ENCODE measurements at places on chromosomes 12 and 14.

DNA sequence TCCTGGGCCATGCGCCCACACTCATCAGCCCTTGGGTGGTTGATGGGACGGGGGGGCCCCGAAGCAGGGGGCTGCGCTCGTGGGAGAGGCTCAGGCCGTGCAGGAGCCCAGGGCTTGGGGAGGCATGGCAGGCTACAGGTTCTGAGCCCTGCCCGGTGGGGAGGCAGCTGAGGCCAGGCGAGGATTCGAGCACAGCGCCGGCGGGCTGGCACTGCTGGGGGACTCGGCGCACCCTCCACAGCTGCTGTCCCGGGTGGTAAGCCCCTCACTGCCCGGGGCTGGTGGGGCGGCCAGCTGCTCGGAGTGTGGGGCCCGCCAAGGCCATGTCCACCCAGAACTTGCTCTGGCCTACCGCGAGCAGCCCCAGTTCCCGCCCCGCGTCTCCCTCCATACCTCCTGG is 295.8 kb upstream of the SEL1L start:
- no peak for DNase-seq

- DNase-seq: no peak
Observed at GRCh38 chr14:98130691-98131090, 1141.3 kb downstream of the BCL11B start.

- no peak for DNase-seq
Observed at GRCh38 chr12:26726956-26727355, 106.0 kb downstream of the ITPR2 start.

GRCh38 chr14:28373721-28374120 is 392.9 kb upstream of the FOXG1 start:
- DNase-seq: no peak

GRCh38 chr12:53179687-53180219 is 769 bp upstream of the ZNF740 start:
- DNase-seq: peak; percentile 30

DNA sequence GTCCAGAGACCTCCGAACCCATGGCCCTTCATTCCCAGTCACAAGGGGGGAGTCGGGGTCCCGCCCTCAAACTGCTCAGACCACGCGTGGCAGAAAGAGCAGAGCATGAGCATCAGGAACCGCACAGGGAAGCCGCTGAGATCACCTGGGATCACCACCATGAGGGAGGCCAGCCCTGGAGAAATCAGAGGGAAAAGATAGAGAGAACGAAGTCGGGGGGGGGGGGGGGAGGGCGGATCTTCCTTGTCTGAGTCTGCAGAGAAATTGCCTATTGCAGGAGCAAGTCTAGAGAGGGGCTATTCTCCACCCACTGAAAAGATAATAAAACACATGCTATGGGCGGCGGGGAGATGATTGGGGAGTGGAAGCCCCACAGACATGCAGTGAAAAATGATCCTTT is 884 bp upstream of the TMEM132C start:
- DNase-seq: no peak

GRCh38 chr12:15984963-15985362 is 73.8 kb downstream of the DERA start:
- no peak for DNase-seq

- no peak for DNase-seq
Observed at GRCh38 chr12:128019996-128020544, 246.9 kb upstream of the TMEM132C start.

- no peak for DNase-seq
Observed at GRCh38 chr12:97336900-97337751, 125.5 kb upstream of the RMST start.

DNA sequence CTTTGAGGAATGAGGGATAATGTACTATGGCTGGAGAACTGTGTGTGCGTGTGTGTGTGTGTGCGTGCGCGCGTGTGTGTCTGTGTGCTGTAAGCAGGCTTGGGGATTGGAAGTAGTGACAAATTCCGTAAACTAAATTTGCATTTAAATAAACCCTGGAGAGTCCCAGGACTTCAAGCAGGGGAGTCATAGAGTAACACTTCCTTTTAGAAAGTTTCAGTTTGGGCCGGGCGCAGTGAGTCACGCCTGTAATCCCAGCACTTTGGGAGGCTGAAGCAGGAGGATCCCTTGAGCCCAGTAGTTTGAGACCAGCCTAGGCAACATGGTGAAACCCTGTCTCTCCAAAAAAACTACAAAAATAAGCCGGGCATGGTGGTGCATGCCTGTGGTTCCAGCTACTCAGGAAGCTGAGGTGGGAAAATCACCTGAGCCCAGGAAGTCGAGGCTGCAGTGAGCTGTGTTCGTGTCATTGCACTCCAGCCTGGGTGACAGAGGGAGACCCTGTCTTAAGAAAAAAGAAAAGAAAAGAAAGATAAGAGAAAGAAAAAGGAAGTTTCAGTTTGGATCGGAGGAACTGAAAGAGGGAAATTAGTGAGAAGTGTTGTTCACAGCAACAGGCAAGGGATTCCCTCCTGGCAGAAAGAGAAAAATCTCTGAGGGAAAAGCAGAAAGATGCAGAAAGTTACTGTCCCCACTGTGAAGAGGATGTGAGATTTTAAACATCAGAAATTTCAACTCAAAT is 222.7 kb upstream of the SOX5 start:
- DNase-seq: no peak

GRCh38 chr12:87807086-87807485 is 222.1 kb downstream of the C12orf50 start:
- no peak for DNase-seq

DNA sequence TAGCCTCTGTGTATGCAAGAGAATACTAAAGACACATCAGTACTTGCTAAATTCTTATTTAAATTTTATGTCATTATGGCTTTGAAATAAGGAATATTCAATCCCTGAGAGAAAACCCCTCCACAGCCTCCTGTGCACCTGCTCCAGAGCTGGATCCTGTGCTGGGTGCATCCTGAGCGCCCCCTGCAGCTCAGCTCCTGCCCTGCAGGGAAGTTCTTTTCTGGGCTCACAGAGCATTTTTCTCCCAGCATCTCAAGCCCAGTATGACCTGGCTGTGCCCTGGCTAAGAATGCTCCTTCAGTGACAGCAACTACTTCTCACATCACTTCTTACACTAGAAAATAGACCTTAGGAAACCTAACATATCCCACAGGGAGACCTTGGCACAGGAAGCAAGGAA is 1211.7 kb downstream of the TMEM121 start:
- no peak for DNase-seq

DNA sequence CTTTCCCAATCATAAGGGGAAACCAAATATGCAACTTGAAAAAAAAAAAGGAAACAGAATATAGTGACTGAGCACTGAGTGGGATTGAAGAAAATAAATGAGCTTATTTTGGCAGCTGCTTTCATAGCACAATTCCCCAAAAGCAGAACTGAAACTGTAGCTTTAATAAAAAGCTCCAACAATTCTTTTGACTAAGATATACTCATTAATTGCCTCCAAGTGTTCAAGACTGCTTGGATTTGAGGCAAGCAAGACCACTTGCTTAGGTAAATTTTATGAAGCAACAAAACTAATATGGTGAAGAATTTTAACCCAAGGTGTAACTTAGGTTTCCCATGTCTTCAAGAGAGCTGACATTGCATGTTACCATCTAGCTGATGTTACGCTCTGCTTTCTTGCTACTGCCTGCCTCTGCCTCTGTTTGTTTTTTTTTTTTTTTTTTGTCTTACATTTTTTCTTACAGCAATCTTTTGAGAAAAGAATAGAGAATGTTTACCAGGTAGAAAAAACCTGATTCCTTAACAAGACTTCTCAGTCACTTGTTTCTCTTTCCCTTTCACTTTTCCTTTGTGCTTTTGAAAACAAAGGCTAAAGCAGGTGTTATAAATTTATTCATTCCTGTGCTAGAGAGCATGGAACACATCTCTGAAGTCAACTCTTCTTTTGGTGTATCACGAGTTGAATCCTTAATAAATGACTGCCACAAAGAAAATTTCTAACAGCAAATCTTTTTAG is 134.4 kb downstream of the BCAT1 start:
- DNase-seq: no peak

GRCh38 chr12:71958457-71958856 is 19.8 kb downstream of the TPH2 start:
- no peak for DNase-seq

DNA sequence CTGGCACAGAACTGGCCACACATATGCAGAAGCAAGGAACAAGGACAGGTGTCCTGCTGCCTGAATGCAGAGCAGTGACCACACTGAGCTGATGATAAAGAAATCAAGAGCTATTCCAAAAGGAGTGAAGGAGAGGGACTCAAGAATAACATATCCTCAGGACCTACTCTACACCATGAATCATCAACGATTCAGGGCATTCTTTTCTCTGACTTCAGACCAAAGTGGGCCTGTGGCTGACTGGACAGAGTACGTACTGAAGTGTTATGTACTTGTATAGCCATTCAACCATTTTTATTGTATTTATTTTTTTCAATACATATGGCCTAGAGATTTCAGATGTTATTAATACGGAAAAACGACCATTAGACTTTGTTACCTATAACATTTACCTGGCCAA is 177.5 kb upstream of the TMTC1 start:
- no peak for DNase-seq

DNA sequence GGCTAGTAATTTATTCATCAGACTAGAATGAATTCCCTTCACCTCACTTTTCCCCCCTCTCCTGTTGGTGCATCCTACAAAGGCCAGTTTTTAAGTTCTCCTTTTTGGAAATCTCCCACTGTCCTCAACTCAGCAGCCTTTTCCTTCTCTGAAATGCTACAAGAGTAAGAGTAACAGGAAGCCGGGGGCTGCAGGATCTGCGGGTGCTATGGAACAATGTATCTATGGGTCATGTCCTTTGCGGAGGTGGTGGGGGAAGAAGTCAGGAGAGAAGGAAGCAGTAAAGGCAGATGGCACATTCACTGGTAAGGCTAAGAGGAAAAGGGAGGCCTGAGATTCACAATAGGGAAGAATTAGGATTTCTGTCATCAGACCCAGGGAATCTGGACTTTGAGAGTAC is 22.2 kb upstream of the TESC start:
- DNase-seq: no peak

- DNase-seq: no peak
Observed at GRCh38 chr12:132127041-132127440, 17.1 kb downstream of the DDX51 start.

- no peak for DNase-seq
Observed at GRCh38 chr12:42507081-42507480, 82.5 kb downstream of the PRICKLE1 start.

GRCh38 chr14:34710744-34711143 is 3.6 kb downstream of the CFL2 start:
- DNase-seq: no peak

DNA sequence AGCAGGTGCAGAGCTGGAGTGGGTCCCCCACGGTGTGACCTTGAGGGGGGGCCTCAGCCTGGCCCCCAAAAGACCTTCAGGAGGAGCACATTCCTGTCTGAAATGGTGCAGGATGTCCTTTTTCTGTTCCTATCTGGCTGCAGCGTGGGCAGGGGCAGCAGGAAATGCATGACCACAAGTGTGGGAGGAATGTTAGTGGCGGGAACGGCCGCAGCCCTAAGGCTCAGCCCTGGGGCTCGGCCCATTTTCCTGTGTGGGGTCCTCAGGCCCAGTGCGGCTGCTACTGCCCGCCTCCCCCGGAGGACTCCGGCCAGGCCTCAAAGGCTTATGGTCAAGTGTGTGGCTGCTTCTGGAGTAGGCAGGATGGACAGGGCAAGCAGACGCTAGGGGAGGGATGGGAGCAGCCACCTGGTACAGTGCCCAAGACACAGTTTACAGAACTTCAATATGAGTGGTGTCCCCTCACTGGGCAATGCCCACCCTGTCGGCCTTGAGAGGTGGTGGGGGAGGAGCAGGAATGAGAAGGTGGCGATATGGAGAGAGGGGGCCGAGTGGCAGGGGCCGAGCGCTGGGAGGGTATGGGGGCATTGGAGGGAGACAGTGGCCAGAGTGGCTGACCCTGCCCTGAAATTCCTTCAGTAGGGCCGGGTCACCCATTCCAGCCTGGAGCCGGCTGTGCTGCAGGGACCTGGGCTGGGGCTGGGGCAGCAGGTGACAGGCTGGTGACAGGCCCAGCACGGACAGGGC is 137.4 kb downstream of the CALM1 start:
- DNase-seq: no peak

DNA sequence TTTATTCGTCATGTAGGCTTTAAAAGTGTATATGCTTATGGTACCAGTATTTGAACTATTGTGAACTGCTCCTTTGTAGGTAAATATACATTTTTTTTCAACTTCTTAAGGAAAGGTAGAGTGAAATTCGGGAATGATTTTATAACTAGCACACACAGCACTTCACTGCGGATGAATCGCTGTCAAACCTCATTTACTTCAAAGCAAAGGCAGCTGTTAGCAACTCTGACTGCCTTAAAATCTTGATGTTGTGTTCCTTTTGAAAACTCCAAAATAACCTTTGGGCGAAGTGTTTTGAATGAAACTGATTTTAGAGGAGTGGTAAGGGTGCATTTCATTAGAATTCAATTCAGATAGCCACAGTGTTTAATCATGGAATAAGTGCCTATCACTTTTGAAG is 95.8 kb downstream of the GLT1D1 start:
- DNase-seq: no peak

GRCh38 chr14:97336816-97337215 is 539.6 kb downstream of the VRK1 start:
- no peak for DNase-seq

DNA sequence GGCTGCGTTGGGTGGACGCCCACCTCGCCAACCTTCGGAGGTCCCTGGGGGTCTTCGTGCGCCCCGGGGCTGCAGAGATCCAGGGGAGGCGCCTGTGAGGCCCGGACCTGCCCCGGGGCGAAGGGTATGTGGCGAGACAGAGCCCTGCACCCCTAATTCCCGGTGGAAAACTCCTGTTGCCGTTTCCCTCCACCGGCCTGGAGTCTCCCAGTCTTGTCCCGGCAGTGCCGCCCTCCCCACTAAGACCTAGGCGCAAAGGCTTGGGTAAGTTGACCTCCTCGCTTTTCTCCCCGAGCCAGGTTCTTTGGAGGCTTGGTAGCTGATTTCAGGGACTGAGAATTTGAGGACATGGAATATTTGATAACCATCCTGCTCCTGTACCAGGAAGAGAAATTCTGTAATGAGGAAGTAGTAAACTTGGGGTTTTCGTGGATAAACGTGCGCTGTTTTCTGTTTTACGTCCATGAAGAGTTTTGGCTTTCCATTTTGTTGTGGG is 530 bp downstream of the APAF1 start:
- DNase-seq: no peak

- no peak for DNase-seq
Observed at GRCh38 chr14:38758661-38759060, 344.4 kb downstream of the SEC23A start.

DNA sequence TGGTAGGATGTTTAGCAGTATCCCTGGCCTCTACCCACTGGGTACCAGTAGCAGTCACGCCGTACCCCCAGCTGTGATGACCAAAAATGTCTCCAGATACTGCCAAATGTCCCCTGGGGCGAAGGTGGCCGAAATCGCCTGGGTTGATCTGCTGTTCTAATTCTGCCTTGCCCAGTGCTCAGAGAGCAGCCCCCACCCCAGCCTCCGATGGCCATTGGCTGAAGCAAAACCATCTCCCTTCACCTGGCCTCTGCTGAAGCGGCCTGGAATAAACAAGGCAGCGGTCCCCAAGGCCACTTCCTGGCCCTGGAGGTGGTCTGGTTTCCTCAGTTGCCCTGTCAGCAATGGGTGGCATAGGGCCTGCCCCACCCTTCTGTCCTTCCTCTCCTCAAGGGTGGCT is 298.4 kb downstream of the CACNA1C start:
- no peak for DNase-seq

- DNase-seq: no peak
Observed at GRCh38 chr14:94042433-94043091, 16.4 kb downstream of the OTUB2 start.
